ENCODE measurements at places on chromosomes 16 and 17.
A peak's percentile ranks its signal among the peaks of the same experiment; 100 is the strongest.

DNA sequence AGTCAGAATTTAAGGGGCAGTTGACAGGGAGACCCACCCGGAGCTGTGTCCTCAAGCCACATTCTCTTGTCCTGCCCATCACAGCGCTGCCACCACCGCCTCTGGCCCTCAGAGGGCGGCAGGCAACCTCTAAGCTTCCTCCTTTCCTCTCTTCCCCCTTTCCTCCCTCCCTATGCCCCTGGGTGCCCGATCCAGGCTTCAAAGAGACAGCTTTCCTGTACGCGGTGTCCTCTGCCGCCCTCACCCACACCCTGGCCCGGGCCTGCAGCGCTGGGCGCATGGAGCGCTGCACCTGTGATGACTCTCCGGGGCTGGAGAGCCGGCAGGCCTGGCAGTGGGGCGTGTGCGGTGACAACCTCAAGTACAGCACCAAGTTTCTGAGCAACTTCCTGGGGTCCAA is 23.5 kb downstream of the WNT9B start:
- no peak for DNase-seq

DNA sequence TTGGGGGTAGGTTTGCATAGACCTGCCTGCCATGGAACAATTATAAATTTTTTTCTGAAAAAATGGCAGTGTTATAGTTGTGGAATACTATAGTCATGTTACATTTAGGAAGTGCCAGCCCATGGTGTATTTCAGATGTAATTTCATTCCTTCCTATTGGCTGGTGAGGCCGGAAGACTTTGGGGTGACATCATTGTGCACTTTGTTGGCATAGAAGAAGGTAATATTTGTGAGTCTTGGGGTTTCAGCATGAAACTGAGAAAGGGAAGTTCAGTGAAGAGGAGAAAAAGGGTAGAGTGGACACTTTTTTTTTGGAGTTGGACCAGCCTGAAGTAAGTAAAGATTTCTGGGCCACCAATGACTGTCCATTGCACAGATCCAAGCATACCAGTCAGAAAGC is 16.0 kb upstream of the HEATR6 start:
- no peak for DNase-seq

DNA sequence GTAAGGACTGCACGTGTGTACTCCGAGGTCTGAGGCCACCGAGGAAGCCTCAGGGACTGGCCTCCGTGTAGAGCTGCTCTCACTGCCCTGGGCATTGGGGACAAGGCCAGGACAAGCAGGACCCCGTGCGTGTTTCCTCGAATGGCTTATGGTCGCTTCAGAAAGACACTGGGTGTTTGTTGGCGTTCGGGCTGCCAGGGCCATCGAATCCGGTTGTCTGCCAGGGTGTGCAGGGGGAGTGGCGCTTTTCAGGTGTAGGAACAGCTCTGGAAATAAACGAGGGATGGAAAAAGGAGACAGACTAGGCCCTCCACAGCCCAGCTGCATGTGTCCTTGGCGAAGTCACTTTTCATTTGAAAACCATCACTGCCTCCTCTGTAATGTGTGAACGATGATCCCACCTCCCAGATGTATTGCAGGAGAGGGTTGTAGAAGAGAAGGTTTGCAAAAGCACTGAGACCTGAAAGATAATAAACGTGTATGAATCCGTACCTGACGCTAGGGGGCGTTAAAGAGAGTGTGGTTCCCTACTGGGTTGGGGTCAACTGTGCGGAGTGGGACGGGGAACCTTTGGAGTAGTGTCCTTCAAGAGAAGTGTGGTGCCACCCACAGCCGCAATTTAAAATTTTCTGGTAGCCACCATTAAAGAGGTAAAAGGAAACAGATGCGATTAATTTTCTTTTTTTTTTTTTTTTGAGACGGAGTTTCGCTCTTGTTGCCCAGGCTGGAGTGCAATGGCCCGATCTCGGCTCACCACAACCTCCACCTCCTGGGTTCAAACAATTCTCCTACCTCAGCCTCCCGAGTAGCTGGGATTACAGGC is 2.1 kb upstream of the ZSCAN10 start:
- DNase-seq: no peak

GRCh38 chr16:67263201-67263600 is 14.4 kb downstream of the SLC9A5 start:
- DNase-seq: no peak

DNA sequence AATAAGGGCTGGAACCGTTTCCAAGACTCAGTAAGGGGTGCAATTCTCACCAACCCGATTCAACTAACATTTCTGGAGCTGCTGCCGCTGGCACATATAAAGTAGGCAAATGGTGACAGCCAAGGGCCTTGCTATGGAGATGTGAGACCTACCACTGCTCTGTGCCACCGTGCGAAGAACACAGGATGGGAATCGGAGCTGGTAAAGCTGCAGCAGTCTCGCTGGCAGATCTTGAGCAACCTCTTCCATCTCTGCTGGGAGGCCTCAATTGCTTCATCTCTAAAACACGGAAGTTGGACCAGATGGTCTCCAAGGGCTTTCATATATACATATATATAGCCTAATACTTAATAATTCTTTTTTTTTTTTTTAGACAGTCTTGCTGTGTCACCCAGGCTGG is 128.9 kb upstream of the RCVRN start:
- DNase-seq: no peak

DNA sequence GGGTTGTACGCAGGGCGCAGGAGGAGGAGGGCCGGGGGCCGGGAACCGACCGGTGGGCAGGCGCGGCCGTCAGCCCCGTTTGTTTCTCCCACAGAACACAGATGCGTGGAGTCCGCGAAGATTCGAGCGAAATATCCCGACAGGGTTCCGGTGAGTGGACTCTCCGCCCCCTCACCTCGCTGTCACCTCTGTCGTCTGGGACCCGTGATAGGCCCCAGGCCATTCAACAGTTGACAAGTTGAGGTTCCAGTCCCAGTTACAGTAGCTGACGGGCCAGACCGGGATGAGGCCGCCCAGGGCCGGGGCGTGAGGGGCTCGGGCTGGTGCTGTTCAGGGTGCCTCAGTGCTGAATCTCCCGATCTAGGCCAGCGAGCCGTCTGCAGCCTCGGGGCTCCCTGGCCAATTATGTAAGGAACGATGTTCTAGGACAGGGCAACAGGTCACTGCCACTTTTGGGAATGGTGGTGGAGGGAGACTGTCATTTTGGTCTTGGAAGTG is 628 bp downstream of the GABARAPL2 start:
- DNase-seq: no peak

GRCh38 chr17:50380369-50381259 is 7.6 kb downstream of the EME1 start:
- no peak for DNase-seq

DNA sequence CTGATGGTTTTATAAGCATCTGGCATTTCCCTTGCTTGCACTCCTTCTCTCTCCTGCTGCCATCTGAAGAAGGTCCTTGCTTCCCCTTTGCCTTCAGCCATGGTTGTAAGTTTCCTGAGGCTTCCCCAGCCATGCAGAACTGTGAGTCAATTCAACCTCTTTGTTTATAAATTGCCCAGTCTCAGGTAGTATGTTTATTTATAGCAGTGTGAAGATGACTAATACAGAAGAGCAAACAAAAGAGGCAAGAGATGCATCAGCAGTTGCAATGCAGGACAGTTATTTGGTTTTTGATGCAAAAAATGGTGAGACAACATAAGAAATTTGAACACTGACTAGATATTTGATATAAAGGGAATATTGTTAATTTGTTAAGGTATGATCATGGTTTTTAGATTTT is 16.8 kb downstream of the TMEM100 start:
- no peak for DNase-seq

GRCh38 chr16:57764341-57765159 is 29.0 kb downstream of the KATNB1 start:
- no peak for DNase-seq

- no peak for DNase-seq
Observed at GRCh38 chr16:31568577-31569359, 41.1 kb downstream of the AHSP start.

- peak; percentile 54 for DNase-seq
Observed at GRCh38 chr17:27475070-27475673, 18.9 kb downstream of the KSR1 start.

DNA sequence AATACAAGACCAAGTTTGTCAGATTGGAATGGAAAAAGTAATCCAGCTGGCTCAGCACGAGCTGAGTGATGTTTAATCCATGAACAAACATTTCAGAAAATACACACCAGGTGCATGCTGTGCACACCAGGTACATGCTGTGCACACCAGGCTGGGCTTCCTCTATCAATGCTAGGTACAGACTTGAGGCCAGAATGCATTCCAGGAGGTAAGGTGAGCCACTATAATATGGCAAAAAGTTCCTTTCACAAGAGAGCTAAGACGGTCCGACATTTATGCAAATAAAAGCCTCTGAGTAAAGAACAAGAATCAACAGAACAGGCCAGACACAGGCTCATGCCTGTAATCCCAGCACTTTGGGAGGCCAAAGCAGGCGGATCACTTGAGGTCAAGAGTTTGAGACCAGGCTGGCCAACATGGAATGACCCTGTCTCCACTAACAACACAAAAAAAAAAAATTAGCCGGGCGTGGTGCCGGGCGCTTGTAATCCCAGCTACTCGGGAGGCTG is 128.2 kb downstream of the ZNF778 start:
- DNase-seq: no peak

DNA sequence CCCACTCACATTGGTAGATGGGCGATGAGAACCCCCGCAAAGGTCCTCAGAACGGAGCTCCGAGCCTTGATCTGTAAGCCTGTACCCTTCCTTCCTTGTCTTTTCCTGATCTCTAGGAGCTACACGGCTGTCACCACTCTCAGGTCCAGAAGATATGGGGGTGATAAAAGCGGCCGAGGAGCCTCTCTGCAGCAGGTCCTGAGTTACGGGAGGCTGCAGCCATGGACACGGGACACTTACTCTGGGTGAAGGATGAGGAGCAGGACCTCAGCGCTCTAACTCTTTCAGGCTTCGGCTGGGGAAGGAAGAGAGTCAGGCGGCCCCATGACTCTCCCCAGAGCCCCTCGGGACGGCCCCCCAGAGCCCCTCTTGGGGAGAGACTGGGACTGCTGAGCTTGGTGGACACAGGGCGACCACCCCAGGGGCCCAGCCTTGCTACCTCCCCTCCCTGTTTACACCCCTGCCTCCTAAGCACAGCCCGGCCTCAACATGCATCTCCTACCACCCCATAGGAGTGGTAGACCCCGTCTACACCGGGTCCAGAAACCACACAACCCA is 74.4 kb downstream of the SDK2 start:
- DNase-seq: no peak

- DNase-seq: no peak
Observed at GRCh38 chr16:2948807-2949704, 15.0 kb upstream of the KREMEN2 start.

- DNase-seq: no peak
Observed at GRCh38 chr17:18977021-18977420, 25.1 kb downstream of the SLC5A10 start.

DNA sequence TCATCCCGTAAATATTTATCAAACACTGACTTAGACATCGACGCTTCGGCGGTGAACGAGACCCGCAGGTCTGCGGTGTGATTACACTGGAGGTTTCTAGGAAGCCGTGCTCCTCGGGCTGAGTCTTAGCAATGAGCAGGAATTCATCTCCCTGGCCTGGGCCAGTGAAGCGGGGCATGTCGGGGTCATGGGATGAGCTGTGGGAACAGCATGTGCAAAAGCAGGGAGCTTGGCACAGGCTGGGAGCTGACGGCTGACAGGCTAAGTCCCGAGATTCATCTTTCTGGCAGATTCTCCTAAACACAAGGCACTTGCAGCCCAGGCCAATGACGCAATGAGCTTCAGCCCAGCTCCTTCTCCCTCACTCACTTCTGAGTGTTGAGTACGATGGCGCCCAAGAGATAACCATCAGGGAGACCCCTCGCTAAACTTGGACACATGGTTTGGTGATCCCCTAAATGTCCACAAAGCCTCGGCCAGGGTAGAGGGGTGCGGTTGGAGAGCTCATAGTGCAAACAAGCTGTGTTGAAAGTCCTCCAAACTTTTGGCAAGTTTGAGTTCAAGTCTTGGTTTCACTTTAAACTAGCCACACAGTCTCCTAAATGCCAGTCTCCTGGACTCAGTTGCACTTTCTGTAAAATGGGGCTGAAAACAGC is 12.8 kb downstream of the CRISPLD2 start:
- no peak for DNase-seq

DNA sequence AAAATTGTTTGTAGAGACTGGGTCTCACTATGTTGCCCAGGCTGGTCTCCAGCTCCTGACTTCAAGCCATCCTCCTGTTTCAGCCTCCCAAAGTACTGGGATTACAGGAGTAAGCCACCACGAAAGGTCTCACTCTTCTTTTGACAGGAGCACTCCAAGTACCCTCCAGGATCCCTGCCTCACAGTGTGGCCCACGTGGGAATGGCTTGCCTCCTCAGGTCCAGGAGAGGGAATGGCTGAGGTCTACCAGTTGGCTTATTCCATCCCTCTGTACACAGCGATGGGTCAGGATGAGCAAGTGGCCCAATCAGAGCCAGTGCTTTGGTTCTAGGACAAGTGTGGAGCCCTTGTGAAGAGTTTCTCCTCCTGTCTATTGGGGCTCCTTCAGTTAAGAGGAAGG is 73.7 kb upstream of the ZNF423 start:
- DNase-seq: no peak

DNA sequence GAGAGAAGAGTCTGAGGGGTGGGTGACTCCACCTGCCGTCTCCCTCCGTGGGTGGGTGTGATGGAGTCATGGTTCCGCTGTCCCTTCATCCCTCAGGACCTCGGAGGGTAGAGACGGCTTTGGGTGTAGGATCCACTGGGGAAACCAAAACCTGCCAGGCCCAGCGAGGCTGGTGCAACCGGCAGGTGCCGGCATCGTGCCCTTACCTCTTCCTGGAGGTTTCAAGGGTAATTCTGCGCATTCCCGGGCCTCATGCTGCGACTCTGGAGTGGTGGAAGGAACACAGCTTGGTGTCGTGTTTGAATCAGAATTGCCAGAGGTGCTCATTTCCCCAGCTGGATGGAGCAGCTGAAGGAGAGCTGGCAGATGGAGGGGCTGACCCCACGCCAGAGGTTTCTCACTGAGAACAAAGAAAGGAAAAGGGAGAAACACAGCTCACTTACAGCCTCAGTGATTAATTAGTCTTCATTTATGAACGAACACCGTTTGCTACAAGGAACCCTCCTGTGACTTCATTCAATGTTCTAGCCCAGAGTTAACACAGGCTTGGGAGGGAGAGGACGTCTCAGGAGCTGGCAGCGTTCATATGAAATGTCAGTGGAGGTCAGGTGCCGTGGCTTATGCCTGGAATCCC is 16.3 kb upstream of the ATP2A3 start:
- DNase-seq: no peak

DNA sequence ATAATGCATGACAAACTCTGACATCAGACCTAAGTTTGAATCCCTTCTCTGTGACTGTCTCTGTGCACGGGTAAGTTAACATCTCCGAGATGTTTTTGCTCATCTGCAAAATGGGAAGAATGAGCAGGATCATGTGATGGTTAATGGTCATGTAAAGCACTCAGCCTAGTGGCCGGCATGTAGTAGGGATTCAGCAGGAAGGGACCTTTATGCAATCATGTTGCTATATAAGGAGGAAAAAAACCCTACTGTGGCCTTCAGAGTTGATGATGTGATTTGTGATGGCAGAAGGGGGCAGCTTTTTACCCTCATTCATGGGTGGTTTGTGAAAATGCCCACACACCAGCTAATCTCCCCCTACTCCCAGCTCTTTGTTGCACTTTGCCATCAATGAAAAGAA is 24.1 kb downstream of the CLEC16A start:
- no peak for DNase-seq
